Activated CD4-positive, CD25-positive, alpha-beta regulatory T cell treated with anti-CD3 and anti-CD28 coated beads, Interleukin-2, amount 50 U/mL, for 72 hours (primary cell): ENCODE measurements at places on chromosomes 3 and 15.

DNA sequence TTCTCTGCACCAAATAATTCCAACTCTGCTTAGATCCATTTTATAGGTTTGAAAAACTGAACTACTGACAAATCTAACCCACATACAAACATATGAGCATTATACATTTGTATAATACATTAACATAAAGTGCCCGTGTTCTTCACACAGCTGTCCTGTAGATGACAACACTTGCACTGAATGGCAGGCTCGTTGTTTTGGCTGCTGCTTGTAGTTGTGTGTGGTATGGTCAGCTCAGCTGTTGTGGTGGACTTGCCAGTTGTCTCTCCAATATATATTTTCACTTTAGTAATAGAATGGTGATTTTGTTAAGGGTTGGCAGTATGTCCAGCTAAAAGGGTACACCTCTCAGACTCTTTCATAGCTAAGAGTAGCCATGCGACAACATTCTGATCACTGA, 30.5 kb downstream of the CHST2 start:
- no peak for DNase-seq

GRCh38 chr3:84440291-84440690, 518.5 kb upstream of the CADM2 start:
- no peak for DNase-seq

- DNase-seq, result no peak
These were observed 252.4 kb downstream of the ZIC4 start for GRCh38 chr3:147153830-147154539.

- DNase-seq, result no peak
These were observed 1234.7 kb downstream of the NSUN3 start for GRCh38 chr3:95297581-95297980.

DNA sequence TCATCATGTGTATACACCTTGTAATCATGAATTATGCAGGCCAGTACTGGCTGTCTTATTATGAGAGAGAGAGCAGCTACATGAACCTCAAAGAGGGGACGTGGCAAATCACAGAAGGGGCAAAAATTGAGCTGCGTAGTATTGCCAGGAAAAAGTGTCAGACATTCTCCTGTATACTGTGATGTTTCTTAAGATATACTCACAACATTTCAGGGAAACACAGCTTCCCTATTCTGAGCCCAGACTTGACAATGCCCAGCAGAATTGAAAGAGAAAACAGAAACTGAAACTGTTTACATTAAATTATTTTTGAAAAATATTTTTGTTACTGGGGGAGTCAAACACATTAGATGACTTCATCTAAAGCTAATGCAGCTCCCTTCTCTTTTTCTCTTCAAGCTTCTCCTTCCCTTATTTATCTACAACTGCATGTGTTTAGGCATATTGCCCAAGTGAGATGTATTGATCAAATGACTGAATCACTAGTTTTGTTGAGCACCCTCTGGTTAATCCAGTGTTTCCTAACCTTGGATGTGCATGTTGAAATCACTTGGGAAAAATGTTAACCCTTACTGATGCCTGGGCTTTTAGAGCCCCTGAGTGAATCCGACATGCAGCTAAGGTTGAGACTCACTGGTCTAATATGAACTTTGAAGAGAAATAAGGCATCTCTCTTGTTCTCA, 39.5 kb downstream of the CADPS start:
- no peak for DNase-seq

DNA sequence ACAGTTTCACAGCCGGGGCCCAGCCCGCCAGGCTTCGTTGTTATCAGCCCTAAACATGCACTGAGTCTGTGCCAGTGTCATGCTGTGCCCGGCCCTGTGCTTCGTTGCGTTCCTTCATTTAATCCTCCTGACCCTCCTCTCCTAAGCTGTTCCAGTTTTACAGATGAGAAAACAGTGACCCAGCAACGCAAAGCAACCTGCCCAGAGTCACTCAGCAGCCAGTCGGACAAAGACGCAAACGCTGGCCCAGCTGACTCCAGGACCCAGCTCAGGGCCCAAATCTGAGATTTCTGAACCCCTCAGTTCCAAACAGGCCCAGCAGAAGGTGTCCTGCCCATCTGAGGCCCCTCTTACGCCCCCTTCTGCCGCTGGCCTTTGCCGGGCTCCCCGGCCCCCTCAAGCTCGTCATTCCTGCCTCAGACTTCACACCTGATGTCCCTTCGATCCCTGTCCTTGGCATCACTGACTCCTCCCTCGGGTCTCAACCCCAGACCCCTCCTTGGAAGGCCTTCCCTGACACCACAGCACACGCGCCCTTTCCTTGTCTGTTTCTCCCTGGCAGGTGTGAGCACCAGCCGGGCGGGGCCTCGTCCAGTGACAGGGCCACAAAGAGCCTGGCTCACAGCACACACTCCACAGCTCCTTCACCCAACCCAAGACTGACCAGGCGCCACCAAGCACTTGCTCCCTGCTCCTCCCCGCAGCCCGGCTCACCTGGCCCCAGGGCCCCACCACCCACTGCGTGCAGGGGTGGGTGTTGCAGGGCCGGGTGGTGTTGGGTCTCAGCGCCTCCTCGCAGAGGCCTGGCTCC, 48.1 kb downstream of the ADAMTS7 start:
- DNase-seq, result peak; percentile 30

GRCh38 chr3:71087143-71088018, 496.1 kb downstream of the FOXP1 start:
- DNase-seq, result no peak

DNA sequence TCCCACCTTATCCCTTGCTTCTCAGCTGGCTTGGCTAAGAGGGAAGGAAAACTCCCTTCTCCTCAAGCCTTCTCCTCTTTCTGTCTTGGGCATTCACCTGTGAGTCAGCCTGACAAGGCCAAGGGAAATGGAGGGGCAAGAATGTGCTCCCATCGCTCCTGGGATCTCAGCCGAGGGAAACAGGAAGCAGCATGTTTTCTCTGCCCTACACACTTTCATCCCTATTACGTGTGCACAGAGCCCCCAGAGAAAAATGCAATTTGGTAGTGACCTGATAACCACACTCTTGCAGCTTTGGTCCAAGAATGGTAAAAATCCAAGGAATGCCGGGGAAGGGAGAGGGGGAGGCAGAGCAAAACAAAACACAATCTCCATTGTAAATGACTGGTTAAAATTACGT, 32.9 kb upstream of the MTMR10 start:
- DNase-seq, result no peak

DNA sequence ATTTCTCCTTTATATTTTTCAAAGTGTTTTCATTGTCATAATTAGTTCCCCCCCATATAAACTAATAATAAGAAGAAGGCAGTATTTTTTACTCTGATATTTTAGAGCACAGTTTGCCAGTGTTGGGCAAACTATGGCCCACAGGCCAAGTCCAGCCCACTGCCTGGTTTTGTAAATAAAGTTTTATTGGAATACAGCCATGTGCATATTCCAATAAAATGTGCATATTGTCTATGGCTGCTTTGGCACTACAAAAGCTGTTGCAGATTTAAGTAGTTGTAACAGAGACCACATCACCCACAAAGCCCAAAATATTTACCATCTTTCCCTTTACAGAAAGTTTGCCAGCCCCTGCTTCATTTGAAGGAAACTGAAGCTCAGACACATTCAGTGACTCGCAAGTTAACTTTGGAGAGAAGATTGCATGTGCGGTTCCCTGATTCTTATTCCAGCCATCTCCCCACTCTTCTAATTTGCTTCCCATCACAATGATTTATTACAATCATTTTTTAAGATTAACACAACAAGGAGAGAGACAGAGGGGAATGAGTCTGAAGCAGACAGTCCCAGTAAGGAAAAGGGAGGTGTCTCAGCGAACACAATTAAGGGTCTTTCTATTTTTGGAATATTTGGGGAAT, 48.9 kb downstream of the RFTN1 start:
- DNase-seq, result no peak

- no peak for DNase-seq
These were observed 18.6 kb downstream of the PLD1 start for GRCh38 chr3:171791692-171792076.

DNA sequence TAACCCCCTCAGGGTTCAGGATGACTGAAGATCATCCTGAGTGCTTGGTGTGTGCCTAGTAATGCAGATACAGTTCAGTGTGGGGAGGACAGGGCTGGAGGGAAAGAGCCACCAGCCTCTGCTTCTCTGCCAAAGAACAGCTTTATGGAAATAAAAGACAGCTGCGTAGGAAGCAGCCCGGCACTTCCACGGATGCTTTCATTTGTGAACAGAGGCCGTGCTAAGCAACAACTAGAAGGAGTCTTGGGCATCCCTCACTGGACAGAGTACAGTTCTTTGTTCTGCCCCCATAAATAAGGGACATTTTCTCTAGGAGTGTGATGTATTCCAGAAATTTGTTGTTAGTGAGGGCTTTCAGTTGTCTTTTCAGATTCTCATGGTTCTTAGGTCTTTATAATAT, 194.8 kb upstream of the RGMA start:
- DNase-seq, result no peak

GRCh38 chr15:78536134-78536533, 4.1 kb upstream of the PSMA4 start:
- DNase-seq, result no peak

DNA sequence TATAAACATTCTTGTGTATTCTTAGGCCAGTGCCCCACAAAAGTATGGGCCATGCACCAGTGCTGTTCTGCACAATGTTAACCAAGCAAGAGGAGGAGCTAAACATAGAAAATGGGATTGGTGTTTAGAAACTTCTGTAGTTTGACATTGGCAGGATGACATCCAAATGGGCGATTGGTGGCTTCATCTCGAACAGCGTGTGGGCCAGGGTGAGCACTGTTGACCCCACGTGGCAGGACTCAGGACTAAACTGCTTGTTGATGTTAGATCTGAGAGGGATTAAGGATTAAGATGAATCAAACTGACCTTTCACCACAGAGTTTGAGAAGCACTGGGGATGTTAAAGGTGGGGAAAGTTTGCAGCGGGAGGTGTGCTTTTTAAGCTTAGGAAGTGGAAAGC, 31.9 kb downstream of the ZNF710 start:
- DNase-seq, result no peak

DNA sequence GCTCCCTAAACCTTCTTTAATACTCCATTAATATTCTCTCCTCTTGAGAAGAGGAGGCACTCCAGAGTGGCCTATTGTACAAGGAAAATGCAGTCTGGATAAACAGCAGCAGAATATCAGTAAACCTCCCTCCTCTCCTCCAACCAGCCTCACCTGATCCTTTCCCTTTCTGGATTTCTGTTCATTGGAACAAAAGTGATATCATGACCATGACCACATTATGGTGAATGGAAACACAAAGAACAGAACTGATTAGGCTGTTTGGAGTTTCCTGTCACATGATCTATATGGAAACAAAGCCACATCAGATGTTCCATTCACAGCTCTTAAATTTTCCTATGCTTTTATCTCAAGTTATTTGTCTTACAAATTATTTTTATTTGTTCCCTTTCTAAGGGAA, 14.6 kb downstream of the C2CD4B start:
- DNase-seq, result no peak

DNA sequence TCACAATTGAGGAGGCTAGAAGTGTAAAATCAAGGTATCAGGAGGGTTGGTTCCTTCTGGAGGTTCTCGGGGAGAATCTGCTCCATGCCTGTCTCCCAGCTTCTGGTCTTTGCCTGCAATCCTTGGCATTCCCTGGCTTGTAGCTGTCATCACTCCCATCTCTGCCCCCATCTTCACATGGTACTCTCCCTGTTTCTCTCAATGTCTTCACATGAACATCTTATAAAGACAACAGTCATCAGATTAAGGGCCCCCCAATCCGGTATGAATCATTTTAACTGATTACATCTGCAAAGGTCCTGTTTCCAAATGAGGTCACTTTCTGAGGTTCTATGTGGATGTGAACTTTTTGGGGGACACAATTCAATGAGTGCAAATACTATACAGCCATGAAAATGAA, 113.0 kb upstream of the GALNT15 start:
- no peak for DNase-seq

DNA sequence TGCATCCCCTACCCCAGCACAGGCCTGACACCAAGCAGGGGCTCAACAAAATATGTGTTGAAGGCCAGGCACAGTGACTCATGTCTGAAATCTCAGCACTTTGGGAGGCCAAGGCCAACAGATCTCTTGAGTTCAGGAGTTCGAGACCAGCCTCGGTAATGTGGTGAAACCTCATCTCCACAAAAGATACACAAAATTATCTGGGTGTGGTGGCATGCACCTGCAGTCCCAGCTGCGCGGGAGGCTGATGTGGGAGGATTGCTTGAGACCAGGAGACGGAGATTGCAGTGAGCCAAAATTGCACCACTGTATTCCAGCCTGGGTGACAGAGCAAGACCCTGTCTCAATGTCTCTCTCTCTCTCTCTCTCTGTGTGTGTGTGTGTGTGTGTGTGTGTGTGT, 30.7 kb upstream of the CYP11A1 start:
- DNase-seq, result no peak

DNA sequence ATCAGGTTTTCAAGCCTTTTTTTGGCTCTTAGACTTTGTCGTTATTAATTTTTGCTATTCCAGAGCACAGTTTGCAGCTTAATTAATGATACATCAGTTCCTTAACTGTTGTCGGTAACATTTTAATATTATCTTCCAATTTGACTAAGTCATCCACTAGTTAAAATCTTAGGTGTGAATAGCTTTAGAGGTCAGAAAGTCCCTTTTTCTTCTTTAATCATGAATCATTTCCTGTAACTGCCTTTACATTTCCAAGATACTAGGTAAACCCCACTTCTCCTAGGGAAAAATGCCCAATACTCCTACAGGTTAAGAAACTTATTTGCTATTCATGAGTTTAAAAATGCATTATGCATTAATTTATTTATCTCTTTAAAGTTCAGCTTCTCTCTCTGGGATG, 260.9 kb upstream of the CFAP20DC start:
- no peak for DNase-seq

- DNase-seq, result no peak
These were observed 104.4 kb upstream of the UBE3A start for GRCh38 chr15:25543196-25543595.

- DNase-seq, result no peak
These were observed 42.1 kb downstream of the DNAJB8 start for GRCh38 chr3:128424508-128425069.

- no peak for DNase-seq
These were observed 27.9 kb downstream of the SYNM start for GRCh38 chr15:99132634-99133287.

- DNase-seq, result no peak
These were observed 198.8 kb upstream of the TGFBR2 start for GRCh38 chr3:30407651-30408050.

- DNase-seq, result no peak
These were observed 99.0 kb downstream of the TMCC1 start for GRCh38 chr3:129794311-129795185.

DNA sequence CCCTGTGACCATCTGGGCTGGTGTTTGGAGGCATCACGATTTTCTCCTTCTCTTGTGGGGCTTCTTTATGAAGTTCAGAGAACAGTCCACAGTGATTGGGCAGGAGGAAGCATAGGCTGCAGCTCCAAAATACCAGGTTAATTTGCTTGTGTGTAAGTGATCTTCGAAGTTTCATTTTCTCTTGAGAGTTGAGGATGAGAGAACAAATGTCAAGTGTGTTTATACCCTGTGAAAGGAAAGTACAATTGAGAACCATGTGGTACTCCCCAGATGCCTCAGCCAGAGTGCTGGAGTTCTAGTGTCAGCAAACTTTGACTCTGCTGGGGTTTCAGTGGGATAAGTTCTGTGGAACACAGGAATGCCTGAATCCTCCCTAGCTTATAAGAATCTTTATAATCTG, 357.1 kb upstream of the CFAP20DC start:
- no peak for DNase-seq
